Psoas muscle (tissue), 8 donors: ENCODE measurements at places on chromosomes 1 and 21.

GRCh38 chr1:224058303-224058702 lies 55.6 kb upstream of the FBXO28 start:
- no peaks in the 10 kb centered on the region for H3K36me3 ChIP-seq
- no peaks in the 10 kb centered on the region for H3K4me1 ChIP-seq
- no peak for DNase-seq
- no peaks in the 10 kb centered on the region for H3K27me3 ChIP-seq
- H3K27ac ChIP-seq = no peak overlapping the region

GRCh38 chr1:10540277-10541005 lies 65.7 kb downstream of the PEX14 start:
- peaks cover 7% of the 10 kb centered on the region for H3K36me3 ChIP-seq
- H3K27ac ChIP-seq = peak overlapping the region; percentile 86
- H3K4me3 ChIP-seq = no peak overlapping the region
- H3K27me3 ChIP-seq = no peaks in the 10 kb centered on the region

GRCh38 chr1:183185941-183186490 lies at the start of gene LAMC2:
LAMC2 (plus strand) TSS chr1:183186264; CDS start chr1:183186353, 89 bp downstream.
- no peaks in the 10 kb centered on the region for H3K36me3 ChIP-seq
- no peak within 1 kb of the TSS for H3K4me3 ChIP-seq
- DNase-seq = no peak
- H3K4me1 ChIP-seq = no peaks in the 10 kb centered on the region

DNA sequence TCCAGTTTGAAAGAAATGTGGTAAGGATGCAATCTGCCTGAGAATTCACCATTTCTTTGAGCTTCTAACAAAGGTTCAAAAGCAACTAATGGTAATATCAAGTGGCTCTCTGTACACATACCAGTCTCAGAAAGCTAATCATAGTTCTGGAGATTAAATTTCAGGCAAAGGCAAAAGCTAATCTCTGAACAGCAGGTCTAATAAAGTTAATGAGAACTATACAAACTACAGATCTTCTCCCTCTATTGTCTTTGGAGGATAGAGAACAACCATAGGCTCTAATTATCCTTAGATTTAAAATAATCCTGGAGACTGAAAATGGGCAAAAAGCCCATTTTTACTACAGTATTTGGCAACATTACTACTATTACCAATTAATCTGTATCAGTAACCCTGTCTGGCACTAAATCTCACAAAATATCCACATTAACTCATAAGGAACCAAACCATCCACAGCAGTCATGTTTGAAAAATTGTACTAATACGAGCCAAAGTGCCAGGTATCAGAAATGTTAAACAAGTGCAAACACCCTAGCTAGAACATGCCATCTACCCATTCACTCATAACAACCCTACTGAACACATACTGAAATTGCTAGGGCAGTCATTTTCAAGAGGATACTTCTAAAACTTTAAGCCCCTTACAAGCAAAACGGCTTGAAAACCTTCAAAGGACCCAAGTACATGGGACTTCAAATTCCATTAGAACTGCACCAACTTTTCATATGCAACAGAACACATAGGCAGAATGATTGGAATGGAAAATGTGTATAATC lies 4.8 kb downstream of the DIPK1A start:
- peak overlapping the region; percentile 70 for H3K27ac ChIP-seq

- H3K4me1 ChIP-seq = no peaks in the 10 kb centered on the region
- no peak overlapping the region for H3K27ac ChIP-seq
- H3K36me3 ChIP-seq = no peaks in the 10 kb centered on the region
- no peak overlapping the region for H3K4me3 ChIP-seq
Observed at GRCh38 chr1:104156738-104157137, 407.0 kb downstream of the AMY1C start.

- no peak for DNase-seq
- H3K27me3 ChIP-seq = no peaks in the 10 kb centered on the region
- no peaks in the 10 kb centered on the region for H3K36me3 ChIP-seq
- H3K4me3 ChIP-seq = no peak overlapping the region
- H3K4me1 ChIP-seq = peaks cover 4% of the 10 kb centered on the region
- no peak overlapping the region for H3K27ac ChIP-seq
Observed at GRCh38 chr1:180560868-180561600, 2.3 kb downstream of the OVAAL start.

- no peaks in the 10 kb centered on the region for H3K36me3 ChIP-seq
- H3K4me1 ChIP-seq = no peaks in the 10 kb centered on the region
- H3K4me3 ChIP-seq = no peak overlapping the region
Observed at GRCh38 chr1:116268211-116268610, 104.8 kb upstream of the ATP1A1 start.

- no peak for DNase-seq
- H3K4me1 ChIP-seq = peaks cover under 1% of the 10 kb centered on the region
- H3K27me3 ChIP-seq = no peaks in the 10 kb centered on the region
Observed at GRCh38 chr1:58397187-58397820, 149.2 kb downstream of the OMA1 start.

DNA sequence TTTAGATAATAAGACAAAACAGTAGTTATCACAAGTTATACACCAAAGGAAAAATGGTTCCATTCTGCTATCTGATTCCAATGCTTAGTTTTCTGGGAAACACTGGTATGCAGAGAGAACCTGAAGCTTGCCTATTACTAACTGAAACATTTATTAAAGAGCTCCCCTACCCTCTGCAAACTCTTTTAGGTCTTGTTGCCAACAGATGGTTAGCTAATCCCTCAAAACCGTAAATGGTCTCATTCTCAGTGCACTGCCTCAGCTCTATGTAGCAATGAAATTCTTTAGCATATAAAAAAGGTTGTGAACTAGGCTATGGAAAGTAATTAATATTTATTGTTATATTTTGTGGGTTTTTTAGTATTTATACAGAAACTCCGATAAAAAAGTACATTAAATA lies 20.4 kb downstream of the C21orf91 start:
- DNase-seq = no peak
- no peaks in the 10 kb centered on the region for H3K36me3 ChIP-seq
- no peak overlapping the region for H3K27ac ChIP-seq

- no peak for DNase-seq
- H3K27me3 ChIP-seq = peaks cover 6% of the 10 kb centered on the region
- H3K27ac ChIP-seq = no peak overlapping the region
- no peaks in the 10 kb centered on the region for H3K36me3 ChIP-seq
- H3K4me1 ChIP-seq = no peaks in the 10 kb centered on the region
Observed at GRCh38 chr1:18154430-18155194, 47.0 kb downstream of the IGSF21 start.

DNA sequence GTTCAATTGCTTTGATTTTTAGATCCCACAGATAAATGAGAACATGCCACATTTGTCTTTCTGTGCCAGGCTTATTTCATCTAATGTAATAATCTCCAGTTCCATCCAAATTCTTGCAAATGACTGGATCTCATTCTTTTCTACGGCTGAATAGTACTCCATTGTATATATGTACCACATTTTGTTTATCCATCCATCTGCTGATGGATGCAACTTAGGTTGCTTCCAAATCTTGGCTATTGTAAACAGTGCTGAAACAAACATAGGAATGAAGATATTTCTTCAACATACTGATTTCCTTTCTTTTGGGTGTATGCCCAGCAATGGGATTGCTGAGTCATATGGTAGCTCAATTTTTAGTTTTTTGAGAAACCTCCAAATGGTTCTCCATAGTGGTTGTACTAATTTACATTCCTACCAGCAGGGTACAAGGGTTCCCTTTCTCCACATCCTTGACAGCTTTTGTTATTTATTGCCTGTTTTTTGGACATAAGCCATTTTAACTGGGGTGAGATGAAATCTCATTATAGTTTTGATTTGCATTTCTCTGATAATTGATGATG lies 344.4 kb downstream of the KCTD3 start:
- no peaks in the 10 kb centered on the region for H3K4me1 ChIP-seq
- no peaks in the 10 kb centered on the region for H3K36me3 ChIP-seq
- H3K27me3 ChIP-seq = no peaks in the 10 kb centered on the region
- H3K27ac ChIP-seq = no peak overlapping the region
- no peak for DNase-seq
- H3K4me3 ChIP-seq = no peak overlapping the region

DNA sequence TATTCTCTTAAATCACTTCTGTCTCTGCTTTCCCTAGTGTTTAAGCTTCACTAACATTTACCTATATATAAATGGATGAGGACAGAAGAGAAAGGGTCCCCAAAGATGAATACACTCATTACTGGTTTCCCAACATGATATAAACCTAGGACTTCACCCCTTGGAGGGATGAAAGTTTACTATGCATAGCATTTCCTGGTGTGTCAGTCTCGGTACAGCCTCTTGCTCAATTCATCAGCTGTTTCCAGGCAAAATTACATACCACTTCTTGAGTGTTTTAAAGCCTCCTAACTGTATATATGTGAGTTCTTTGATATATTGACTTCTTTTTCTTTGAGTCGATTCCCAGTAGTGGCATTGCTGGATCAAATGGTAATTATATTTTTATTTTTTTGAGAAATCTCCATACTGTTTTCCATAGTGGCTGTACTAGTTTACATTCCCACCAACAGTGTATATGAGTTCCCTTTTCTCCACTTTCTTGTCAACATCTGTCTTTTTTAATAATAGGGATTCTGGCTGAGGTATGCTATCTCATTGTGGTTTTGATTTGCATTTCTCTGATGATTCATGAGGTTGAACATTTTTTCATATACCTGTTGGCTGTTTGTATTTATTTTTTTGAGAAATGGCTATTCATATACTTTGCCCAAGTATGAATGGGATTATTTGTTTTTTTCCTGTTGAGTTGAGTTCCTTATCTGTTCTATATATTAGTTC lies 259.3 kb upstream of the CACYBP start:
- no peaks in the 10 kb centered on the region for H3K36me3 ChIP-seq
- no peaks in the 10 kb centered on the region for H3K27me3 ChIP-seq
- H3K4me1 ChIP-seq = no peaks in the 10 kb centered on the region
- no peak overlapping the region for H3K4me3 ChIP-seq
- H3K27ac ChIP-seq = no peak overlapping the region
